ENCODE measurements at places on chromosomes 16 and 17.

- no peak for DNase-seq
Observed at GRCh38 chr17:29021226-29021625, 15.4 kb upstream of the SEZ6 start.

- DNase-seq: no peak
Observed at GRCh38 chr17:76136276-76137000, 4.6 kb downstream of the FOXJ1 start.

DNA sequence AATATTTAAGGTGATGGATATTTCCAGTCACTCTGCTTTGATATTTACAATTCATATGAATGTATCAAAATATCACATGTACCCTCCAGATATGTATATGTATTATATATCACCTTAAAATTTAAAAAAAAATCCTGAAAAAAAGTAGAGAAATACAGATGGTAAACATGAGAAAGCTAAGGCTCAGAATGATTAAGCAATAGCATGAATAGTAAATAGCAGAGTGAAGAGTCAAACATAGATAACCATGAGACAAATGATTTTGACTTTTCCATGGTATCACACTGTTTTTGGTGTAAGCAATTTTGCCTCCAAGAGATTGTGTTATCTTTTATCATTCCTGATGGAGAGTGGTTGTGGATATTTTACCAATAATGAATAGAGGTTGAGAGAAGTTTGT is 868.8 kb downstream of the CDH11 start:
- no peak for DNase-seq

DNA sequence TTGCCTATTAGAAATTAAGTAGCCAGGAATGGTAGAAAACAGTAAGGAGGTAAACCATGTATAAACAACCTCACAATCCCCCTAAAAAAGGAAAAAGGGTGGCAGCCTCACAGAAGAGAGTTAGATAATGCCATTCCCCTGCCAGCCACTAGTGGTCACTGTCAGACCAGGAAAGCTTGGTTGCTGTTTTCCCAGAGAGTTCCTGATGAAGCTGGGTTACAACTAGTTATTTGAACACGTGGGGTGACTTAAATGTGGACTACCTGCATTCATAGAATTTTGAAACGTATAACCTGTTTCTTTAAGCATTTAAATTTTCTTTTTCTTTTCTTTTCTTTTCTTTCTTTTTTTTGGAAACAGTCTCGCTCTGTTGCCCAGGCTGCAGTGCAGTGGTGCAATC is 5.8 kb downstream of the GPRC5C start:
- DNase-seq: no peak

Data from effector memory CD4-positive, alpha-beta T cell (primary cell).